ENCODE measurements at places on chromosomes 7 and 10. TPM values are rescaled to one million over a fixed set of nuclear protein-coding genes. Genes with fewer than 3 reads are reported as not detected.

DNA sequence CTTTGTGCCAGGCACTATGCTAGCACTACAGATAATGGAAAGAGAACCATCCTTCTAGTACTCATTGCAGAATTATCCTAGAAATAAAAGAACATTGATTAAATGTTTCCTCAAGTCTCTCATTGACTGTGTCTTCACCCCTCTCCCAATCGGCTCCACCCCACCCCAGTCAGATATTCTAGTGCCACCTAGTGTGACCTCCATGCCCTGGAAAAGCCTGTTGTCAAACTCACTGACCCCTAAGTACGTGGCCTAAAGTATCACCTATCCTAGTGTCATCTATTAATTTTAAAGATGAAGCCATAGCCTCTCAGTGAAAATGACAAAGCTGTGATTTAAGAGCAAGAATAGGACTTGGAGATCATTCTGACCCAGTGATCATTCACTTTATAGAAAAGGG is 26.3 kb downstream of the LGI1 start:
- DNase-seq: no peak

The FAM24B gene
- 4.4 TPM for total RNA-seq

DNA sequence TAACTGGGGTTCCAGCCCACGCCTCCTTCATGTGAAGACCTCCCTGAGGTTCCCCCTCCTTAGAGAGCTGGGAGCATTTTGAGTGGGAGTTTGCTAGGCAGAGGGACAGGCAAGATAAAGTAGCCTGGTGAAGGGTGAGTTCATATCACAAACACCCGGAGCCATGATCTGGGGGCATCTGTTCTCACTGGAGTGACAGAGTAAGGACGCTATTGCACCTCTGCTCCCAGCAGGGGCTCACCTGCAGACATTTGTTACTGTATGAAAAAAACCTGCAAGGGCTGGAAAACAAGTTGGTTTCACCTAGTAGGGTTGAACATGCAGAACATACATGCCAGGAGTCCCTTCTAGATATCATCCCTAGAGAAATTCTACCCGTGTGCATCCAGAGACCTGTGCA is 88.4 kb downstream of the CARD11 start:
- DNase-seq: no peak

The SKIDA1 gene
- total RNA-seq: 0.29 TPM

- no peak for DNase-seq
Measured at GRCh38 chr7:82527851-82528250, 84.3 kb upstream of the CACNA2D1 start.

The HILPDA gene
- 10.9 TPM for total RNA-seq

DNA sequence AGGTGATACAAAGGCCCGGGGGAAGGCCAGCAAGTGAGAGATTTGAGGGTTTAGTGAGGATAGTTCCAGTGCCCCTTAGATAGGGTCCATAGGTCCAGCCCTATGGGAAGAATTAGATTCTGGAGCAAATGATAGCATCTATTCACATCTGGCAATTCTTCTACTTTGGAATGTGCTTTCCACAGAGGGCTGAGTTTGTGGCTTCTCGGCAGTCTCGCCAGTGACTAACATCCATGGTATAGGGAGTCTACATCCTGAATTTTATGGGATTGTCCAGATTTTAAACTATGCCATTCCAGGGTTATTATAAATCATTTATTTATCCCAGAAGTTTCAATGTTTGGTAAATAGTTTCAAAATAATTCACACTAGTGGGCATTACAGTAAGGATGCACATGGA is 207.3 kb upstream of the ADO start:
- peak; percentile 65 for DNase-seq

Data from osteoblast (primary cell).